ENCODE measurements at places on chromosomes 4 and X.

DNA sequence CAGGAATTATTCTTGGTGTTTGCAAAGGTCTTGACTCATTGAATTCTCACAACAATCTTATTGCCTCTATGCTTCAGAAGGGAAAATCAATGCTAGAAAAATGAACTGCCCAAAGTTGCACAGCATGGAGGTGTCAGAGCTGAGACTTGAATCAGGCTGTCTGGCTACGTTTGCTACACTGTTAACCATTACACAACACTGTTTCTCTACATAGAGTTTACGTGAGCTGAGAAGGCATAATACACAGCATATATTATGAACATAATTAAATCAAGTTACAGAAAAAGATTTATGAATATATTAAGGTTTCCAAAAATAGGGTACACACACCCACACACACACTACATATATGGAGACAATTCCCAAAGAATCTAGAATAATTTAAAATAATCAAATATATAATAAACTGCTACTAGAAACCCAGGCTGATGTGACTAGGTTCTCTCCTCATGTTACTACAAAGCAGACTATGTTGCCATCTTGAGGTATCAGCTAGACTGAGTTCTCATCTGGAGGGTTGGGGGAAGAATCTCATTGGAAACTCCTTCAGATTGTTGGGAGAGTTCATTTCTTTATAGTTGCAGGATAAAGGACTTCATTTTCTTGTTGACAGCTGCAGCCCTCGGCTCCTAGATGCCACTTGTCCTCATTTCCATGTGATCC is 1270.5 kb downstream of the ARAP2 start:
- no peak overlapping the region for H3K27ac ChIP-seq
- no peak overlapping the region for H3K4me3 ChIP-seq
- DNase-seq: no peak
- H3K27me3 ChIP-seq: no peaks in the 10 kb centered on the region
- H3K4me1 ChIP-seq: no peaks in the 10 kb centered on the region

- no peak overlapping the region for H3K4me3 ChIP-seq
- DNase-seq: no peak
- H3K27me3 ChIP-seq: no peaks in the 10 kb centered on the region
- H3K27ac ChIP-seq: no peak overlapping the region
- no peaks in the 10 kb centered on the region for H3K4me1 ChIP-seq
- no peaks in the 10 kb centered on the region for H3K36me3 ChIP-seq
Measured at GRCh38 chrX:109270580-109271484, 211.1 kb downstream of the GUCY2F start.

- DNase-seq: no peak
- H3K27ac ChIP-seq: no peak overlapping the region
- H3K4me3 ChIP-seq: no peak overlapping the region
- no peaks in the 10 kb centered on the region for H3K36me3 ChIP-seq
Measured at GRCh38 chr4:32775049-32775448, 2054.9 kb downstream of the PCDH7 start.

DNA sequence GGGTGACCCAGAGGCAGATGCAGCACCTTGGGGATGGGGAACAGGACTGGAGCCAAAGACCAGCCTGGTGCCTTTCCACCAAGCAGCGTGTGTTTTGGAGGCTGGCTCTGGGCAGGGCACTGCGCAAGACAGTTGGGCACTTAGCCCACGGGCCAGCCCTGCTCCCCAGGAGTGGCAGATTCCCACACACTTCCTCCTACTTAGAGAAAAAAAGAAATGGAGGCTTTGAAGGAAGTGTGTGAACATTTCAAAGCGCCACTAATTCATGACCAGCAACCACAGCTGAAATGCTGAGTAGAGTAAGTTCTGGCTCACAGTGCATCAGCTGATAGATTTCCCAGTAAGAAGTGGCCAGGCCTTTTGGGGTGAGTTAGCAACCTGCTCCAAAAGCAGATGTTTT is 54.9 kb upstream of the LGI2 start:
- no peak for DNase-seq
- no peak overlapping the region for H3K27ac ChIP-seq
- no peaks in the 10 kb centered on the region for H3K27me3 ChIP-seq
- no peak overlapping the region for H3K4me3 ChIP-seq

GRCh38 chrX:37799936-37800335 is 20.1 kb downstream of the CYBB start:
- no peak for DNase-seq
- no peaks in the 10 kb centered on the region for H3K27me3 ChIP-seq
- no peak overlapping the region for H3K4me3 ChIP-seq
- H3K27ac ChIP-seq: no peak overlapping the region
- no peaks in the 10 kb centered on the region for H3K4me1 ChIP-seq
- no peaks in the 10 kb centered on the region for H3K36me3 ChIP-seq

GRCh38 chr4:84492737-84493091 is 6.4 kb downstream of the NKX6-1 start:
- H3K27ac ChIP-seq: no peak overlapping the region
- DNase-seq: no peak
- H3K4me3 ChIP-seq: no peak overlapping the region
- H3K27me3 ChIP-seq: peaks cover 4% of the 10 kb centered on the region
- H3K4me1 ChIP-seq: no peaks in the 10 kb centered on the region

GRCh38 chrX:143336261-143336660 is 181.0 kb downstream of the SPANXN3 start:
- H3K27ac ChIP-seq: no peak overlapping the region
- H3K27me3 ChIP-seq: no peaks in the 10 kb centered on the region
- H3K36me3 ChIP-seq: no peaks in the 10 kb centered on the region
- H3K4me1 ChIP-seq: no peaks in the 10 kb centered on the region
- no peak for DNase-seq
- no peak overlapping the region for H3K4me3 ChIP-seq

GRCh38 chrX:154436983-154437752 is at the start of gene GDI1:
GDI1 (plus strand) TSS chrX:154437154; CDS start chrX:154437255, 101 bp downstream.
- no peaks in the 10 kb centered on the region for H3K4me1 ChIP-seq
- H3K27ac ChIP-seq: peak within 1 kb of the TSS; percentile 85
- no peaks in the 10 kb centered on the region for H3K36me3 ChIP-seq
- peak within 1 kb of the TSS; percentile 48 for H3K4me3 ChIP-seq
- DNase-seq: peak; percentile 51

- no peak overlapping the region for H3K4me3 ChIP-seq
- H3K36me3 ChIP-seq: no peaks in the 10 kb centered on the region
- DNase-seq: no peak
- H3K27me3 ChIP-seq: no peaks in the 10 kb centered on the region
Measured at GRCh38 chr4:159498446-159499115, 395.7 kb downstream of the RAPGEF2 start.

DNA sequence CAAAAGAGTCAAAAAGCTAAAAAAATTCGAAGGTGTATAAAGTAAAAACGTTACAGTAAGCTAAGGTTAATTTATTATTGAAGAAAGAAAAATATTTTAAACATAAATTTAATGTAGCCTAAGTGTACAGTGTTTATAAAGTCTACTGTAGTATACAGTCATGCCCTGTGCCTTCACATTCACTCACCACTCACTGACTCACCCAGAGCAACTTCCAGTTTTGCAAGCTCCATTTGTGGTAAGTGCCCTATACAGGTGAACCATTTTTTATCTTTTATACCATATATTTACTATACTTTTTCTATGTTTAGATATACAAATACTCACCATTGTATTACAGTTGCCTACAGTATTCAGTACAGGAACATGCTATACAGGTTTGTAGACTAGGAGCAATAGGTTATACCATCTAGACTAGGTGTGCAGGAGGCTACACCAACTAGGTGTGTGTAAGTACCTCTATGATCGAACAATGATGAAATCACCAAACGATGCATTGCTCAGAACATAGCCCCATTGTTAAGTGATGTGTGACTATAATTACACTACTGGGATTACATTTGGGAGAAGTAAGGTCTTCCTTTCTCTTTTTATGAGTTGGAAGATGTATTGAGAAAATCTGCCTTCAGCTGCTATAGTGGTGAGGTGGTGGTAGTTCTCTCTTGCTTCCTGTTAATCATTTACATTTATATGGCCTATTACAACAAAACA is 27.2 kb downstream of the TMSB4X start:
- H3K36me3 ChIP-seq: no peaks in the 10 kb centered on the region
- H3K4me1 ChIP-seq: peaks cover 71% of the 10 kb centered on the region
- H3K27me3 ChIP-seq: no peaks in the 10 kb centered on the region

GRCh38 chrX:76029385-76029784 is 143.5 kb upstream of the PBDC1 start:
- H3K27ac ChIP-seq: no peak overlapping the region
- DNase-seq: no peak
- no peaks in the 10 kb centered on the region for H3K4me1 ChIP-seq
- H3K36me3 ChIP-seq: no peaks in the 10 kb centered on the region
- H3K27me3 ChIP-seq: no peaks in the 10 kb centered on the region

GRCh38 chr4:108272046-108272445 is 103.3 kb upstream of the LEF1 start:
- H3K27ac ChIP-seq: no peak overlapping the region
- no peak for DNase-seq
- no peak overlapping the region for H3K4me3 ChIP-seq
- H3K27me3 ChIP-seq: no peaks in the 10 kb centered on the region

DNA sequence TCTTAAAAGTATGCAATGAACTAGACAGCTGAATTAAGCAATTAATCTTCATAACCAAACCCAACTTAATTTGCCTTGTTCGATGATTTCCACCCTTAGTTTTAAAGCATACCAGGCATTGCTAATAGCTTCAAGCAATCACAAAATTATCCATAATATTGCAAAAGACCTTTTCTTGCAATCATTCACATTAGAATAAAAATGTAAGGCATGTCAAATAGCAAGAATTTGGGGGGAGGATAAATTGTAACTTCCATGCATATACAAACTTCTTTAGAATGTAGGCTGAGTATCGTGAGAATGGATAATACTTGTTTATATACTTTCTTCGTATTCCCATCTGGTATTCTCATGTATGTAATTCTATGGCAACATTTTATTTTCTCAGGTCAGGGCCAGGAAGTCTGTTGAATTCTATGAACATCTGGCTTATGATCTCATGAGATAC is 28.7 kb upstream of the BMP2K start:
- H3K4me3 ChIP-seq: no peak overlapping the region
- no peak overlapping the region for H3K27ac ChIP-seq
- H3K4me1 ChIP-seq: no peaks in the 10 kb centered on the region
- DNase-seq: no peak
- no peaks in the 10 kb centered on the region for H3K36me3 ChIP-seq

DNA sequence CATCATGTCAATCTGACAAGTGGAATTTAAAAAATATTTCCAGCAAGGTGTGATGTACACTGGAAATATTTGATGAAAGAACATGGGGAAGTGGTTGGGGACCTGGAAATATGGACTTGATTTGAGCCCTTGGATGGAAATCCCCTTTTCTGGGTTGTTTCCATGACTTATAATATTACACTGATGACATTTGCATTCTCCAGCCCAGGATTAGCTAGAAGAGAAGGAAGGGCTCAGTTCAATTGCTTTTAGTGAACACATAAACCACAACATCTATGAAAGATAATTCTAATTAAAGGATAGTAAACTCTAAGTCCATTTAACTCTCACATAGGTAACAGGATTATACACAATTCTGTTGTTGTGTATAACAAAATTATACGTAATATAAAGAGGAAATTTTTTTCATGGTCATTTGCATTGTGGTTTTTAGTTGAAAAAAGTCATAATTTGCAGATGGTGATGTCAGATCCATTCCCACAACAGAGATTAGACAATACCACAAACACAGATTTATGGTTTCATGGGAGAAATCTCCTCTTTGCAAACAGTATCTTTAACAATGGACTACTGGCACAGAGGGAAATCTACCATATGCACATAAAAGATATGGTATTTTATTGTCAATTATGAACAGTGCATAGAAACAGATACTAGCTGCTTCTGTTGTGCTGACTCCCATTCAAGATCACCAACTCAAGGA is 126.5 kb downstream of the DKK2 start:
- no peak for DNase-seq
- no peaks in the 10 kb centered on the region for H3K4me1 ChIP-seq
- no peak overlapping the region for H3K4me3 ChIP-seq
- no peak overlapping the region for H3K27ac ChIP-seq

- H3K36me3 ChIP-seq: peaks cover 6% of the 10 kb centered on the region
- H3K27ac ChIP-seq: no peak overlapping the region
- no peaks in the 10 kb centered on the region for H3K27me3 ChIP-seq
- H3K4me1 ChIP-seq: no peaks in the 10 kb centered on the region
- no peak for DNase-seq
- H3K4me3 ChIP-seq: no peak overlapping the region
Measured at GRCh38 chrX:16842684-16843083, 27.5 kb downstream of the RBBP7 start.

- no peak overlapping the region for H3K27ac ChIP-seq
- no peak overlapping the region for H3K4me3 ChIP-seq
- no peaks in the 10 kb centered on the region for H3K4me1 ChIP-seq
- no peaks in the 10 kb centered on the region for H3K36me3 ChIP-seq
- DNase-seq: peak; percentile 31
Measured at GRCh38 chrX:104195489-104196084, 29.3 kb downstream of the FAM199X start.

GRCh38 chr4:119697887-119698393 is 69.3 kb upstream of the PDE5A start:
- H3K27me3 ChIP-seq: no peaks in the 10 kb centered on the region
- no peak overlapping the region for H3K27ac ChIP-seq
- no peak overlapping the region for H3K4me3 ChIP-seq
- DNase-seq: no peak

- no peak overlapping the region for H3K27ac ChIP-seq
- no peak for DNase-seq
- no peaks in the 10 kb centered on the region for H3K27me3 ChIP-seq
- no peaks in the 10 kb centered on the region for H3K4me1 ChIP-seq
Measured at GRCh38 chr4:145625677-145626622, 6.8 kb downstream of the MMAA start.

- H3K27ac ChIP-seq: no peak within 1 kb of the TSS
- no peaks in the 10 kb centered on the region for H3K27me3 ChIP-seq
- H3K4me1 ChIP-seq: no peaks in the 10 kb centered on the region
Measured at GRCh38 chrX:75784680-75785491, at the start of gene MAGEE2. MAGEE2 (minus strand) TSS chrX:75785254; CDS start chrX:75785051, 203 bp downstream.

DNA sequence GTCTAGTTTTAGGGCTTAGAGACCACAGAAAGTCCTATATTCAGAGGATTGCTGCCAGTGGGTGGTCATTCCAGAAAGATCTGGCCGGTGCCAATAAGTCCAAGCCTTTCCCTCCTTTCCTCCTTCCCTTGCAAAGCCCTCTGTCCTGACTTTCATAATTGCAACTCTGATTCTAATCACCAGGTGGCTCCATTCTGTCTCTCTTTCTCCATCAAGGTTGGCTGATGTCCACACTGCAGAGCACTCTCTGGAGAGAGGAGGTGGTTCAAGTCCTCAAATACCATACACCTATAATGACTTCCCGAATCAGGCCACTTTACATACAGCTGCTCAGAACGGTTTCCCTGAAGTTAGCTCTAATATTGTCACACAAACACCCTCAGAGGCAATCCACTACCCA is 22.4 kb upstream of the ARMCX4 start:
- no peak overlapping the region for H3K27ac ChIP-seq
- H3K36me3 ChIP-seq: no peaks in the 10 kb centered on the region
- no peak for DNase-seq
- no peaks in the 10 kb centered on the region for H3K27me3 ChIP-seq
- no peaks in the 10 kb centered on the region for H3K4me1 ChIP-seq

- no peaks in the 10 kb centered on the region for H3K4me1 ChIP-seq
- no peaks in the 10 kb centered on the region for H3K36me3 ChIP-seq
- no peaks in the 10 kb centered on the region for H3K27me3 ChIP-seq
- no peak overlapping the region for H3K4me3 ChIP-seq
- no peak overlapping the region for H3K27ac ChIP-seq
Measured at GRCh38 chrX:110966839-110967238, 129.2 kb upstream of the PAK3 start.
